Fibroblast of lung (primary cell): ENCODE measurements at places on chromosomes 5 and 9. TPM values are rescaled to one million over a fixed set of nuclear protein-coding genes. Genes with fewer than 3 reads are reported as not detected.

DNA sequence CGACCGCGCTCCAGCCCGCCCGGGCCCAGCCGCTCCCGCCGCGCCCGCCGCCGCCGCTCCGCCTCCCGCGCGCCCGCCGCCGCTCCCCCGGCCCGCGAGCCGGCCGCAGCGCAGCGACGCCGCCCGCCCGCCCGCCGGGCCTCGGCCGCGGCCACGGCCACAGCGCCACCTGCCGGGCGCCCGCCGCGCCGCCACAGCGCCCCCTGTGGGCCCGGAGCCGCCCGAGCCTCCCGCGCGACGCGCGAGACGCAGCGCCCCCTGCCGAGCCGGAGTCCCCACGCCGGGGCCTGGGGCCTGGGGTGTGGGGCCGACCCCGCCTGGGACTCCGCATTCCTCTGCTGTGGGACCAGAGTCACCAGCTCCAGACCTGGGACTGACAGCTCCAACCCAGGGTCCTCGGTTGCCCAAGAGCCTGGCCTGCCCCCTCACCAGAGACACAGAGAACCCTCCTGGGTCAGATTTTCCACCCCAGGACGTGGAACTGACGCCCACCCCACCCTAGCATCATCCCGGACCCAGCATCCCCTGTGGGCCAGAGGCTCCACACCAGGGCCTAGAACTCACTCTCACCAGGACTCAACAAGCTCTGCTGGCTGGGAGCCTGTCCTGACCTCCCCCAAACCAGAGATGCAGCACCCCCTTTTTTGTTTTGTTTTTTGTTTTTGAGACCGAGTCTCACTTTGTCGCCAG, at the start of gene RAPGEF1:
Gene RAPGEF1, minus strand, starts transcription at position 118 of the 690 bp plus-strand sequence. CDS start 246 bp downstream, outside the sequence.
- peak; percentile 18 for DNase-seq

Gene SPACA9
- 3.1 and 4.3 TPM in 2 replicates for total RNA-seq

Gene SV2C
- total RNA-seq = not detected in 2 replicates

Gene PCDHB5
- 1.8 and 2.8 TPM in 2 replicates for total RNA-seq

Gene PHF24
- total RNA-seq = under 0.01 and 0.17 TPM in 2 replicates

Gene OR13C4
- not detected in 2 replicates for total RNA-seq

GRCh38 chr5:71734141-71734540, 15.1 kb downstream of the CARTPT start:
- DNase-seq = peak; percentile 12

GRCh38 chr5:156971415-156971814, 8.4 kb upstream of the TIMD4 start:
- DNase-seq = no peak

DNA sequence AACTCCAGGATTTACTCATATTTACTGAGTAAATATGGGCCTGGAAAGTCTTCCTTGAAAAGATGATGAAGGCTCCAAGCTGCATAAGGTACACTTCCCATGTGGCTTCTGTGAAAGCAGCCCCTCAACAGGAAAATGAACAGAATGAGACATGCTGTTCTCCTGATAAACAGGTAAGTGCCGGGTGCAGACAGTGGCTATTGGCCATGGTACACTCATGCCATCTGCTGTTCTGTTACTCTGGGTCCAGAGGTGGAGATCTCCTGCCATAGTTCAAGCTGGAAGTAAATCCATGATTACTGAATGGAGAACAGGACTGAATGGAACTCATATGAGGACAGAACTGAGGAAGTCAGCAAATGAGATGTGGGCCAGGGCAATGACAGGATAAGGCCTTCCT, 103.6 kb downstream of the SLIT3 start:
- DNase-seq = no peak

DNA sequence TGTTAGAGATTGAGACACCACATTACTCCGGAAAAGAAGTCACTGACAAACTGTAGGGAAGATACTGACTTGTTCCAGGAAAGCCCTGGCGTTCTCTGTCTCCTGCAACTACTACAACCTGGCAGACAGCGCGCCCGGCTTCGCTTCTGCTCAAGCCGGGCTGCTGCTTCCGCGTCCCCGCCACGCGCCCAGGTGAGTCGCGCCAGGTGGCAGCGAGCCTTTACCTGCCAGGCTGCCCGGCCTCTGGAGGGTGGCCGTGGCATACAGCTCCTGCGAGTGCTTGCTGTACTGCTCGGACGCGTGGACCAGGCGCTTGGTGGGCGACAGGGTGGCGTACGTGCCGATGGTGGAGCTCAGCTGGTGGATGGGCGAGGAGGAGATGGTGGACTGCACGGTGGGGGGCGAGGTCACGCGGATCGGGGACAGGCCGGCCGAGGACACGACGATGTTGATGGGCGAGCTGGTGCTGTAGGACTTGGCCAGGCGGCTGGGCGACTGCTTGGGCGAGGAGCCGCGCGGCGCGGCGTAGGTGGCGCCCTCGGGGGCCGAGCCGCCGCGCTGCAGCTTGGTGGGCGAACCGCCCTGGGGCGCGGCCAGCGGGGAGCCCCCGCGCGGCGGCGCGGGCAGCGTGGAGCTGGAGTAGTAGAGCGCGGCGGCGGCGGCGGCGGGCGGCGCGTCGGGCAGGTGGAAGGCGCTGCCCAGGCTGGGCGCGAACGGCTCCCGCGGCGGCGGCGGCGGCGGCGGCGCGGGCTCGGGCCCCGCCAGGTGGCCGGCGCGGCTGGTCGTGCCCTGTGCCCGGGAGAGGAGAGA, 519.6 kb downstream of the CTNND2 start:
- DNase-seq = no peak

DNA sequence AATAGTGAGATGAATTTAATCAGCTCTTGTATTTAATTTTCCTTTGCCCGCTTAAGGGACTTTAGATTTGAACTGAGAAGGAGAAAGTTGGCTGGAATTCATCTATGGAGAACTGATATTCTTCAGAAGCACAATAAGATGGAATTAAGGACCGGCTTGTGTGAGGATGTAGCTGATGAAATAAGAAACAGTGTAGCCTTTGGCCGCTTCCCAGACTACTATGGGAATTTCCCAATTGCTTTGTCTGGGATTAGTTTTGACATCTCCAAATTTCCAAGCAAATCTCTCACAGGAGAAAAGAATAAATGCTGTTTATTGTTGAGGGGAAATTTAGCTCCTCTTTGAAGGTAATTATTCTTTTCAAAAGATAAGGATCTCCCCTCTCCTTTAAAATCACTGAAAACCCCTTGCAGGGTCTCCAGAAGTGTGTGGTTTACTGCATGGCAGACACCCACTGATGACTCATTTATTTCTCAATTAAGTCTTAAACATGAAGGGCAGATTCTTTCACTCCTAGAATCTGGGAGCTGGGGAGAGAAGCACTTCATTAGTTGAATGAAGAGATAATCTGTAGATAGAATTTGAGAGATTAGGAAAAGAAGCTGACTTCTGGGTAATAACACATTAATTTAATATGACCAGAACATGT, 606.5 kb upstream of the ADAMTS16 start:
- DNase-seq = peak; percentile 68

Gene IRX1
- not detected in 2 replicates for total RNA-seq

Gene PCSK1
- total RNA-seq = not detected in 2 replicates

DNA sequence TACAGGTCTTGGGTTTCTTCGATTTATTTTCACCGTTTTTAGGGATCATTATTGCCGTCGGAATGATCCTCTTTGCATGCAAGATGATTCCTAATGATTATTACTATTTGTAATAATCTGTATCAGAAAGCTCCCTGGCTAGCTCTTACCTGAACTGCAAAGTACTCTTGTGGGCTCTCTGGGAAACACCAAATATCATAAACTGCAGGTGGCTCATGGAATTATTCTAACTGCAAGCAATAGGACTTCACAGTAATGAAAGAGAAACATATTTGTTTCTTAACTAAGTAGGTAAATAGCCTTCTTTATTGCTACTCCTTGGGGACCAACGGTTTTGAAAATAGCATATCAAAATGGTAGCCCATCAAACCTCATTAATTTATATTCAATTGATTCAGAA, 219.4 kb downstream of the NFIB start:
- DNase-seq = no peak

DNA sequence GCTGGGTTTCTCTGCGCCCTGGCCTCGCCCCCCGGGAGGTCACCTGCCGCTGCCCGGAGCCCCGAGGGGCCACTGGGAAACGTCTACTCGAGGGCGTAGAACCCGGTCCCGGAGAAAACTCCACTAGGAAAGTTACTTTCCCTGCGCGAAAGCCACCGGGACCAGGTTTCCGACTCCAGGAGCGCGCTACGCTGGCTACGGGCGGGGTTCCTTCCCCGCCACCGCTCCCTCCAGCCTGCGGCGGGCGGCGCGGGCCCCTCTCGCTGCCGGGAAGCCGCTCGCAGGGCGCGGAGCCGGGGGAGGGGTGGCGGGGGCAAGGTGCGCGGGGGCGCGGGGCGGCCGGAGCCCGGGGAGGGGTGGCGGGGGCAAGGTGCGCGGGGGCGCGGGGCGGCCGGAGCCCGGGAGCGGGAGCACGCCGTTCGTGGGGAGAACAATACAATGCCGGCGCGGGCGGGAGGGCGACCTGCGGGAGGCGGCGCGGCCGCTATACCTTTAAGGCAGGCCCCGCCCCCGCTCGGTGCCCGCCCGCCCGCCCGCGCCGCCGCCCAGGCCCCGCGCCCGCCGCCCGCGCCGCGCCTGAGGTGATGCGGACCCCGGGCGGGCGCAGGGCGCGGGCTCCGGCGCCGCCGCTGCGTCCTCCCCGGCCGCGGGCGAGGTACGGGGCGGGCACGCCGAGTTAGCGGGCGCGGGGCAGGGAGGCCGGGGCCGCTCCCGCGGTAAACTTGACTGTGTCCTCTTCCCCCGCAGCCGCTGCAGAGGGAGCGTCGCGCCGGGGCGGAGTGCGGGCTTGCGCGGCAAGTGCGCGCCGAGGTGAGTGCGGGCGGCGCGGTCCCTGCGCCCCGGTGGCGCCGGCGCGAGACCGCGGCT, 278.1 kb downstream of the AOPEP start:
- DNase-seq = peak; percentile 20

DNA sequence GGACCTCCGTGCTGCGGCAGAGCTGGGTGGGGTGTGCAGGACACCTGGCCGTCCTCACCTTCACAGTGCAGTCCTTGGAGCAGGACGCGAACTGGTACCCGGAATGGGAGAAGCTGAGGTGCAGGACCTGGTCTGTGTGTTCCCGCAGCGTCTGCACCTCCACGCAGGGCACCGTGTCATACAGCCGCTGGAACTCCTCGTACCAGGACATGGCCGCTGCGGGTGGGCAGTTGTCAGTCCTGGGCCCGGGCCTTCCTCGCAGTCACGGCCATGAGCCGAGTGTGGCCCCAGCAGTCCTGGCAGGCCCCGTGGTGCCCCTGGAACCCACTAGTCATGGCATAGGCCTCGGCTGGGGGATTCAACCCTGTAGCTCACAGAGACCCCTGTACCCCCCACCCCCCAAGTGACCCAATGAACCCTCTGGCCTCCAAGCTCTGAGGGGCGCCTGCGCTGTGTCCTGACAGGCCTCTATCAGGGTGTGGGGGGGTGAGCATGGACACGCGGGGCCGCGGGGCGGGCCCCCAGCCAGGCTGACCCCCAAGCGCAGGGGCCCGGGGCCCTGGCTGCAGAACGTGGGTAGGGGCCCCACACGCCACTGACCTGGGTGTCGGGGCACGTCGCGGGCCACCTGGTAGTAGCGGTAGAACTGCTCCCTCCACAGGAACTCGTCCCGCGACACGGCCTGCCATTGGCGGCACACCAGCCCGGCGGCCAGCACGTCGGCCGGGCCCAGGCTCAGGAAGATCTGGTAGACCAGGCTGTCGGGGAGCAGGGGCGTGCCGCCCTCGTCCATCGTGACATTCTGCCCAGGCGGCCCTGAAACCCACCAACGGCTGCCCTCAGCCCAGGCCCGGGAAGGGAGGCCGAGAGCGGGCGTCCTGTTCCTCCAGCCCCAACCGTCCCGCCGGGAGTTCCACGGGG, 987 bp downstream of the FBXW5 start:
- DNase-seq = peak; percentile 22

DNA sequence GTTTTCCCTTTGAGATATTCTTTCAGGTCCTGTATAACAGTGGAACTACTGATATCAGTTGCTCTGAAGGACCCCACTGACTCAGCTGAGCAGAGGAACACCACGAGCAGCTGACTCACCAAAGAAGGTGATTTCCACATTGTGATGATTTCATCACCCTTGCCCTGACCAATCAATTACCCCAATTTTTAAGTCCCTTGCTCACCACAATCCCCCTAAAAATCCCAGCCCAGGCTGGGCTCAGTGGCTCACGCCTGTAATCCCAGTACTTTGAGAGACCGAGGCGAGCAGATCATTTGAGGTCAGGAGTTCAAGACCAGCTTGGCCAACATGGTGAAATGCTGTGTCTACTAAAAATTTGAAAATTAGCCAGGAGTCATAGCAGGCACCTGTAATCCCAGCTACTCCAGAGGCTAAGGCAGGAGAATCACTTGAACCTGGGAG, 125.3 kb upstream of the ABCA1 start:
- DNase-seq = peak; percentile 93
